ENCODE measurements at places on chromosomes 1 and 21. TPM values are rescaled to one million over a fixed set of nuclear protein-coding genes. Genes with fewer than 3 reads are reported as not detected.

DNA sequence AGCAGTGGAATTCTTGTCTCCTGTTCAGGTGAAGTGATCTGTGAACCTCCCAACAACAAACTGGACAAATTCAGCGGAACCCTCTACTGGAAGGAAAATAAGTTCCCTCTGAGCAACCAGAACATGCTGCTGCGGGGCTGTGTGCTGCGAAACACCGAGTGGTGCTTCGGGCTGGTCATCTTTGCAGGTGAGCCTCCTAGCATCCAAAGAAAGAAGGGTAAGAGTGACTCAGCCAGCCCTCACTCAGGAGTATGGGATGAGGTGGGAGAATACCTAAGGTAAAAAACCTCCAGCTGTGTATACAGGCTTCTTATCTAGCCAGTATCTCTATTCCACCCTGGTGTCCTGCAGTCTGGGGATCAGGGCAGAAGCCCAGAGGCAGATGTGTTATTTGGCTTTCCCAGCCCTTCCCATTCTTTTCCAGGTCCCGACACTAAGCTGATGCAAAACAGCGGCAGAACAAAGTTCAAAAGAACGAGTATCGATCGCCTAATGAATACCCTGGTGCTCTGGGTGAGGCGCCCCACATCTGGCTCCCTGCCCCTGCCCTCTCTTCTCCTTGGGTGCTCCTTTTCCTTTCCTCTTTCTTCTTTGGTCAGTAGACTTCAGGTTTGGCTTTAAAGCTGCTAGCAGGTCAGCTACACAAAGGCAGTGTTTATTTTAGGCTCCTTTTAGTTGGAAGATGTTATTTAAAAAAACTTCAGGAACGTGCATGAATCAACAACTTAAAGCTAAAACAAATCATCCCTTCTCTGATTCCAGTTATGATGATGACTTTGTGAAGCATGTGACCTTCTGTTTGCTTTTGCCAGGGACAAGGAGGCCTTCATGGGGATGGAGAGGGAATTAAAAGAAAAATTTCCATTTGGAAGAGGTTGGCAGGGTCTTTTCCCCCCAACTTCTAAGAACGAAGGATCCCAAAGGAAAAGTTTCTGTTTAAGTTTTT lies 9.0 kb downstream of the ATP8B2 start:
- H3K4me3 ChIP-seq: no peak overlapping the region
- H3K27me3 ChIP-seq: no peaks in the 10 kb centered on the region
- H3K4me1 ChIP-seq: peaks cover 24% of the 10 kb centered on the region
- no peak overlapping the region for H3K27ac ChIP-seq
- no peaks in the 10 kb centered on the region for H3K36me3 ChIP-seq

Gene OLFML2B
- 0.12 TPM for total RNA-seq

DNA sequence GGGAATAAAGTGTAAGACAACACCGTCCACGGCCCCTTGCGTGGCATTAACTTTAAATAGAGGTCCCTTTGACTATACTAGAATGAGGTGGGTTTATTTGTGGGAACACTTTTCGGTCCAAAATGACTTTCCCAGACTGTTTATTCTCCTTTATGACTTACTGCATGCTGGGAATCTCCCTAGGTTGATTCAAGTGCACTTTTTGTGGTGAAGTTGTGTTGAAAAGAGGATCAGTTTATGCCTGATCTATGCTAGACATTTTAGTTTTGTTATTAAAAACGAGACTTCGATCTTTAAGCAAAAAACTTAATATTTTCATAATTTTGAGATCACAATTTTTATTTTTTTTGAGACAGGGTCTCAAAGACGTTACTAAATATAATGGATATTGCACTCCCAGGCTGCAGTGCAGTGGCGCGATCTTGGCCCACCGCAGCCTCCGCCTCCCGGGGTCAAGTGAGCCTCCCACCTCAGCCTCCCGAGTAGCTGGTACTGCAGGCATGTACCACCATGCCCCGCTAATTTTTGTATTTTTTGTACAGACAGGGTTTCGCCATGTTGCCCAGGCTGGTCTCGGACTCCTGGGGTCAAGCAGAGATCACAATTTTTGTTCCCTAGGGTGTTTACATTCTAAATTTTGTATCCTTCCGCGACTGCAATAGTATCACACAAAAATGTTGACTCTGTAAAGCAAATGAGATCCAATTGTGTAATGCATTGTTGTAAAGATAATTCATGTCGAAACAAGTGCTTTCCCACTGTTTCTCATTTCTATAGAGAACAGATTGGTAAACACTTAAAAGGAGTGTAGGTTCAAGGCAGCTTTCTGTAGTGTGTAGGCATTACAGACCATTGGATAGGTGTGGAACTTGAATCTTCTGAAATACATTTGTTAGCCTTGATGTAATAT lies 1.6 kb downstream of the CDC42 start:
- peak overlapping the region; percentile 96 for H3K27ac ChIP-seq
- peaks cover 48% of the 10 kb centered on the region for H3K4me1 ChIP-seq
- peak overlapping the region; percentile 79 for H3K4me3 ChIP-seq
- peaks cover 31% of the 10 kb centered on the region for H3K36me3 ChIP-seq

Gene OR2G6
- total RNA-seq: 1.8 TPM

GRCh38 chr1:52798331-52798730 lies 44.2 kb upstream of the ZYG11A start:
- no peaks in the 10 kb centered on the region for H3K27me3 ChIP-seq
- no peak for DNase-seq
- peaks cover 1% of the 10 kb centered on the region for H3K36me3 ChIP-seq

DNA sequence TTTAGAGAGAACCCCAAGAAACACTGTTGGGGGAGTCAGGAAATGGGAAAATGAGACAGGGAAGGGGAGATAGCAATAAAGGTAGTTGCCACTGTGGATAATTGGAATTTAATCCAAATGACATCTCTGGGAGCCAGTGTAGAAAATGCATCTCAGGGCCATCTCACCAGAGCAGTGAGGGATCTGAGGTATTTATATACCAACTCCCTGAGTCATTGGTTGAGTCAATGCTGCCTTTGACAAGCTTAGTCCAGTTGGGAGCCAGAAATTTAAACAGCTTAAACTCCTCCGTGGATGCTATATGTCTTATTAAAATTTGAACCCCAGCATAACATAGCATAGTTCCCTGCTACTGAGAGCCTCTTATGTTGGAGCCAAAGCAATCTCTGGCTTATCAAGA lies 140.3 kb downstream of the SLC30A10 start:
- no peaks in the 10 kb centered on the region for H3K27me3 ChIP-seq
- H3K27ac ChIP-seq: no peak overlapping the region
- no peak overlapping the region for H3K4me3 ChIP-seq
- H3K36me3 ChIP-seq: no peaks in the 10 kb centered on the region
- no peak for DNase-seq

DNA sequence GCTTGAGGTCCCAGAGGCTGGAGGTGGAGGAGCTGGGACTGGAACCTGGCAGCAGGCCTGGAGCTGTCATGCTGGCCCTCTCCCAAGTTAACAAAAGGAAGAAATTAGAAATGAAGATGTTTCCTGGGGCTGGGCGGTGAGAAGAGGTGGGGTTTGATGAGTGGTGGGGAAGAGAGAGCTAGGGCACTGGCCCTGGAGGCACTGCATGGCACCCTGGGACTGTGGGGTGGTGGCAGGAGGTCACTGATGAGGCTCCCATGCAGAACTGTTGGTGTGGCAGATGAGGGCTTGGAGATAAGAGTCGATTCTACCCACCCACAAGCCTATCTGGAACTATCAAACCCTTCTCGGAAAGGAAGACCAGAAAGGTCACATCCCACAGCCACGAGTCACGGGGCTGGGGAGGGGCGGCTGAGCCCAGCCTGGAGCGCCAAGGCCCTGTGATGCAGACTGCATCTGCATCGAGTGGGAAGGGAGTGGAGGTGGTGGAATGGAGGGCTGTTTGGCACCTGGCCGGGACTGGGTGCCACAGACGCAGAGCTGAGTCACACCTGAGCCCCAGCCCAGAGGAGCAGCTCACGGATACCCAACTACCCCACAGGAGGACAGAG lies 29.4 kb downstream of the MRPL37 start:
- H3K4me1 ChIP-seq: no peaks in the 10 kb centered on the region
- H3K27ac ChIP-seq: no peak overlapping the region
- no peaks in the 10 kb centered on the region for H3K36me3 ChIP-seq
- H3K27me3 ChIP-seq: no peaks in the 10 kb centered on the region

- H3K36me3 ChIP-seq: no peaks in the 10 kb centered on the region
- no peaks in the 10 kb centered on the region for H3K27me3 ChIP-seq
- H3K27ac ChIP-seq: no peak overlapping the region
- no peak for DNase-seq
These were observed 31.1 kb downstream of the TMEM50A start for GRCh38 chr1:25369241-25369640.

DNA sequence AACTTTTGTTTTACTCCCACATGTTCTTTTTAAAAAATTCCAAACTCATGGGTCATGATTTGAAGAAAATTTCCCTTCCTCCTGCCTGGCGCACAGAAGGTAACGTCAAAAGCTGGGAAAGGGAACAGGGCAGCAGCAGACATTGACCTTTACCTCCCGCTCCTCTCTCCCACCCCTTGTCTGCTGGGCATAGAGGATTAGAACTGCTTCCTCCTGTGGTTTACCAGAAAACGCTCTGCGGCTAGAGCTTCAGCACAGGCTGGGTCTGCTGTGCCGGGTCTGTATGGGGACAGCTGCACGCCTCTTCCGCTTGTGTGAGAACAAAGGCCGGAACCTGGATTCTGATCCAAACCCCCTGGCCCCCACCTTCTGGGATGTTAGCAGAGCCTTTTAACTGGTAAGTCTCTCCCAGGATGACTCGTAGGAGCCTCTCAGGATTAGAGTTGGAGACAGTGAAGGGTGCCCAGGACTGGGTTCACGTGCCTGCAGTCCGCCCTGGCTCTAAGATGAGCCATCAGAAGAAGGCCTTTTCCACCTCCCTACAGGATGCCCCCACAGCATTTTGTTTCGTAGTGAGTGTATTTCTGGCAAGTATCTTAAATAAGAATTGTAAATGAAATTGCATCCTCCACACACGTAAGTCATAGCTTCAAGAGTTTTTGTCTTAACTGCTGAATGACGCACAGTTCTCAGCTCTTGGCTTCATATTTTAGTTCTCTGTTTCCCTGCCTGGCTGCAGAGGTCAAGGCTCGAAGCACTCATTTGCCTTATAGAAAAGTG lies 5.2 kb downstream of the H6PD start:
- H3K36me3 ChIP-seq: peaks cover 32% of the 10 kb centered on the region
- DNase-seq: peak; percentile 56
- H3K4me1 ChIP-seq: peaks cover 28% of the 10 kb centered on the region
- H3K27me3 ChIP-seq: no peaks in the 10 kb centered on the region

DNA sequence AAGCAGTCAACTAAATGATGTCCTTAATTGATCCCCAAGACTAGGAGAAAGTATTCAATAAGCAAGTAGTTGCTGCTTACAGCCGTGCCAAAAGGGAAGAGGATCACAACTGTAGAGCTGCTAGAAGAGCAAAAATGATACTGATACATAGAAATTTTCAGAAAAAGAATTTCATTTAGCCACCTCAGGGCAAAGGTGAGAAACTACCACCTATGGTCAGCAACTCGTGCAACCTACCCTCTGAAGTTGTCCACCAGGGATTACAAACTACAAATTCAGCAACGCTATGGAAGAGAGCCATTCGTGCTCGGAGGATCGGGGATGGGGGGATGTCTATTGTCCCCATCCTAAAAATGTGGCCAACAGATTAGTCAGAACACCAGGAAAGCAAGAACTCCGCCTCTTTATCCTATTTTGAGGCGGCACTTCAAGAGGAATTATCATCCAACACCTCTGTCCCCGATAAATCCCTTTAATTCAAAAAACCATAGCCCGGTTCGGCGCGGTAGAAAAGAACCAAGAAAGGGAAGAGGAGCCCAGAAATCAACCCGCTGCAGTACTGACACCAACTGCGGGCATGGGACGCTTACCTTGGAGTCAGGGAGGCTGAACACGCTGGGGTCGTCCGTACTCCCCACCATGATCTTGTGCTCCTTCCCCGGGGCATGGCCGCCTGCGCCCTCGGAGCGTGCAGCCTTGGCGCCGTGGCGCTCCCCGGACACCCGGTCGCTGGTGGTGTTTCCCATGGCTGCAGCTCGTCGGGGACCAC lies 687 bp downstream of the PRKAB2 start:
- H3K4me1 ChIP-seq: peaks cover 22% of the 10 kb centered on the region
- peak; percentile 40 for DNase-seq
- no peaks in the 10 kb centered on the region for H3K27me3 ChIP-seq
- peaks cover 3% of the 10 kb centered on the region for H3K36me3 ChIP-seq
- H3K27ac ChIP-seq: peak overlapping the region; percentile 56

- H3K27me3 ChIP-seq: no peaks in the 10 kb centered on the region
- DNase-seq: no peak
- peaks cover 33% of the 10 kb centered on the region for H3K4me1 ChIP-seq
These were observed 4.3 kb downstream of the PRMT2 start for GRCh38 chr21:46639489-46640386.

Gene MATN1
- total RNA-seq: 3.2 TPM

GRCh38 chr21:45788198-45788597 lies 144.7 kb downstream of the PCBP3 start:
- no peaks in the 10 kb centered on the region for H3K4me1 ChIP-seq
- H3K27ac ChIP-seq: no peak overlapping the region
- H3K27me3 ChIP-seq: no peaks in the 10 kb centered on the region

Gene FABP3
- not detected for total RNA-seq

- H3K36me3 ChIP-seq: no peaks in the 10 kb centered on the region
- DNase-seq: no peak
- no peak overlapping the region for H3K4me3 ChIP-seq
- H3K4me1 ChIP-seq: no peaks in the 10 kb centered on the region
These were observed 50.5 kb upstream of the IPO9 start for GRCh38 chr1:201778279-201779065.

DNA sequence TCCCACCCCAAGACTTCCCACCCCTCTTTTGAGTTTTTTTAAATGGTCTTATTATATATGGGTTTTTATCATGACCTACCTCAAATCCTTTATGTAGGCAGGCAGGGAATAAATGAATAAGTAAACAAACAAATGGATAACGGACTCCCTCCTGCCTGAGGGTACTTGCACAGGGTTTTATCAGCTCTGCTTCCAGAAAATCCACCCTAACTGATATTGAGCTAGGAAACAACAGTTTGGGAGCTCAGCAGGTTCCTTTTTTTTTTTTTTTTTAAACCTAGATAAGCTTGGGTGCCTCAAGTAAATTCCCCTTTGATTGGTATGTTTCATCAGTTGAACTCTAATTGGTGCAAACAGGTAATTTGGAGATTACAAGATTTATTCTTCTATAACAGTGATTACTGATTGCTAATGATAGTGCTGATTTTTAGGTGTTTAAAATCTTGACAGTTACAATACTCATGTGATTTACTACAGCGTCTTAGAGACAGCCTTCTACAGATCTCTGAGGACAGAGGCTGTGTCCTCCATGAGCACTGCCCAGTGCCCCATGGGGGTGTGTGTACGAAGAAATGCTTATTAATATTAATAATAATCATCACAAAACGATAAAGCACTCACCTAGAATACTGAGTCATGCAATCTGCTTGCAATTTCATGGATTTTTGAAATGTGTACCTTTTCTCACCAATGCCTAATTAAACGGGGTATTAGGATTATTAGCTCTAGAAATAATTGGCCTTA lies 347.4 kb downstream of the RRAGC start:
- no peak overlapping the region for H3K4me3 ChIP-seq
- no peak for DNase-seq

Gene TLCD4
- total RNA-seq: 1.3 TPM

GRCh38 chr1:87017998-87018672 lies 103.7 kb downstream of the HS2ST1 start:
- H3K4me1 ChIP-seq: no peaks in the 10 kb centered on the region
- no peaks in the 10 kb centered on the region for H3K36me3 ChIP-seq
- no peaks in the 10 kb centered on the region for H3K27me3 ChIP-seq
- no peak overlapping the region for H3K4me3 ChIP-seq

Data from B cell (primary cell).